ENCODE measurements at places on chromosomes 6 and 20.

GRCh38 chr6:4575714-4576113, 200.5 kb upstream of the CDYL start:
- DNase-seq, result no peak

DNA sequence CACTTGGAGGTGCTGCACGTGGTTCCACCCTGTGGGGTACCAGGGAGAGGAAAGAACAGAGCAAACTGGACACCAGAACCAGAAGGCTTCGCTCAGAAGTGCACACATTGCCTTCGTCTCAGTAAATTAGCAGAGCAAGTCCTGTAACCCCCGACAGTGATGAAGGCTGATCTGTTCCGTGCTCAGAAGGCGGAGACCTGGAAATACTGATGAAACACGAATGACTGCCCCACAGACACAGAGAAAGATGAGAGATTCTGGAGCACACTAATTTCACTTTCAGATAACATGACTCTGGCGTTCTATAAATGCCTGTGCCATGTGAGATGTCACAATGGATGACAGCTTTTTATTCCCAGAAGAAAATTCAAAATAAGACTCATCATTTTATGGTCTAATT, 44.2 kb upstream of the CCR6 start:
- no peak for DNase-seq

- no peak for DNase-seq
Observed at GRCh38 chr6:130780122-130780521, 47.1 kb upstream of the SMLR1 start.

- DNase-seq, result no peak
Observed at GRCh38 chr20:63549679-63550282, 2.2 kb upstream of the SRMS start.

DNA sequence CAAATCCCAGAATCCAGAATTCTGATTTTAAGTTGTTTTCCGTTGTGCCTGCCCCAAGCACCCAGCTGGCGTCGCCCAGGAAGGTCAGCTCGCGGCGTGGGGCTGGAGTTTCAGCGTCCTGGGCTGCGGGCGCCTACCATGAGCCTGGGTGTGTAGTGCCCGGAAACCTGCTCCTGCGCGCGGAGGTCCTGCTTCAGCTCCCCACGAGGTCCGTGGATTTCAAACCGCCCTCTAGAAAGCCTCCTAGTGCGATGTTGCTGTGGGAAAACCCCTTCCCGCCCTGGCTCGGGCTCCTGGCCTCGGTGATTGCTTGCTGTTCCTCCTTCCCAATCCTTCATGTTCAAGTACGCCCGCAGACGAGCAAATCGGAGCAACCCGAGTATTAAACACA, 51.3 kb upstream of the NRN1 start:
- DNase-seq, result no peak

GRCh38 chr20:11247046-11248010, 573.5 kb upstream of the JAG1 start:
- no peak for DNase-seq

- no peak for DNase-seq
Observed at GRCh38 chr6:11645016-11645415, 107.5 kb downstream of the TMEM170B start.

DNA sequence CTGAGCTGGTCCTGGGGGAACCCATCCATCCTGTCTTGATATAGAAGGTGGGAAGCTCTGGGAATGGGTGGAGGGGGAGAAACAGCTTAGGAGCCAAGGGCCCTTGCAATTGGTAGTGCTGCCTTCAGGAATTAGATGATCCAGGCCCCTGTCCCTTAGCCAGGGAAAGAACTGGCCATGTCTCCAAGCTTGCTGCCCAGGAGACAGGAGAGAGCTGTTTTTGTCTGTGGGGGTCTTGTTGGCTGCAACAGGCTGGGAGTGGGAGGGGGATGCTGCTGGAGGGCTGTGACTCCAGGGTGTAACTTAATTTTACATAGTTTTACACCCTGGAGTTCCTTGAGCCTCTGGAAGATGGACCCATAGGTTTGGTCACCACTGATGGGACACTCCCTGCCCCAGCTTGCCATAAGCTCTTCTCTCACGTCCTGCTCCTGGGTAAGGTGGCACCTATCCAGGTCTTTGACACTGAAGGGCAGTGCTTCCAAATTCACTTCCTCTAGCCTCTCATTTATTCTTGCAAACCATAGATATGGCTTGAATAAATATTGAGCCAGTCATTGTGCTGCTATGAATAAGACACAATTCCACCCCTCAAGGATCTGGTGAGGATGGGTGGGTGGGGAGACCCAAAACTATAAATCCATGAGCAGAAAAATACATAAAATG, 16.8 kb downstream of the VEGFA start:
- no peak for DNase-seq

DNA sequence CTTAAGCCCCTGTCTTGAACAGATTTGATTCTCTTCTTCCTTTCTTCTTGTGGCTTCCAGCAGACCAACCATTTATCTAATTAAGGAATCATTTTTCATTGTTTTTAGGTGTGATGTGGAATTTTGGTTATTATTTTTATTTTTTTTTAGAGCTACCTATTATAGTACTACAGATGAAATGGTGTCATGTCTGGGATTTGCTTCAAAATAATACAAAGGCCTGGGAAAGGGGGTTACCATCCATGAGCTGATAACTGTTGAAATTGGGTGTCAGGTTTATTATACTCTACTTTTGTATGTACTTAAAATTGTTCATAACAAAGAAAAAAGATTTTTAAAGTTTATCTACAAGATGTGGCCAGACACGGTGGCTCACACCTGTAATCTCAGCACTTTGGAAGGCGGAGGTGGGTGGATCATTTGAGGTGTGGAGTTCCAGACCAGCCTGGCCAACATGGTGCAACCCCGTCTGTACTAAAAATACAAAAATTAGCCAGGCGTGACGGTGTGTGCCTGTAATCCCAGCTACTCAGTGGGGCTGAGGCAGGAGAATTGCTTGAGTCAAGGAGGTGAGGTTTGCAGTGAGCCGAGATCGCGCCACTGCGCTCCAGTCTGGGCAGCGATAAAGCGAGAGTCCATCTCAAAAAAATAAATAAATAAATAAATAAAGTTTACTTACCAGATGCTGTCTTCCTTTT, 561 bp downstream of the IL22RA2 start:
- DNase-seq, result no peak

- DNase-seq, result no peak
Observed at GRCh38 chr6:39184906-39185580, 44.2 kb downstream of the KCNK5 start.

Measured in CD4-positive, CD25-positive, alpha-beta regulatory T cell (primary cell).